Fibroblast of gingiva (primary cell): ENCODE measurements at places on chromosomes 13 and 19.

DNA sequence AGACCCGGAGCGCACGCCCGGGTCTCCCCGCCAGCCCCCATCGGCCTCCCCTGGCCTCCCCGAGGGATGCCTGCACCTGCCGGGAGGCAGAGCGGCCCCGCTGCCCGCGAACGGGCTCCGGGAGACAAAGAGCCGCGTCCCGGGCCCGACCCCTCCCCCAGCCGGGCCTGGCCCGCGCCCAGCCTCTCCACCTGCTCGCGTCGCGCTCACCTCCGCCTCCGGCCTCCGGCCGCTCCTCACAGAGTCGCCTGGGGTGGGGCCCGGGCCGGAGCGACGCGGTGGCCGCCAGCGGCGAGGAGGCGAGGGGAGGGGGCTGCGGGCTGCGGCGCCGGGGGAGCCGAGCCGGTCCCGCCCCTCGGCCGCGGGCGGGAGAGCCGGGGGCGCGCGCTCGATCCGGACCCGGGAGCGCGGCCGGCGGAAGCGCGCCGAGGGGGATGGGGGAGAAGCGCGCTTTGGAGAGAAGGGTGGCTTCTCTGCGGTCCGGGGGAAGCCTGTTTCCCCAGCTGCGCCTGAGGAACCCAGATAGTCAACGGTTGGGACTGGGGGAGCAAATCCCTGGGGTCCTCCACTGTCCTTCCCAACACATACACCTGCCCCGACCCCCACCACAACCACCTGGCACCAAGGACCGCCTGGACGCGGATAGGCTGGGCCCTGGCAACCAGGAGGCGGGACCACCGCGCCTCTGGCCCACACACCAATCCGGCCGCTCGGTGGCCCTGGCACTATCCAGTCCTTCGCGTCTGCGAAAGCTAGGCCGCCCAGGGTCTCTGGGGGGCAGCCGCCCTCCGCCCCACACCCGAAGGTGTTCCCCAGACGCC, at the start of gene PRR36:
PRR36 (minus strand) TSS at position 315 of the 821 bp plus-strand sequence. CDS start 701 bp downstream, outside the sequence.
- no peak for DNase-seq

DNA sequence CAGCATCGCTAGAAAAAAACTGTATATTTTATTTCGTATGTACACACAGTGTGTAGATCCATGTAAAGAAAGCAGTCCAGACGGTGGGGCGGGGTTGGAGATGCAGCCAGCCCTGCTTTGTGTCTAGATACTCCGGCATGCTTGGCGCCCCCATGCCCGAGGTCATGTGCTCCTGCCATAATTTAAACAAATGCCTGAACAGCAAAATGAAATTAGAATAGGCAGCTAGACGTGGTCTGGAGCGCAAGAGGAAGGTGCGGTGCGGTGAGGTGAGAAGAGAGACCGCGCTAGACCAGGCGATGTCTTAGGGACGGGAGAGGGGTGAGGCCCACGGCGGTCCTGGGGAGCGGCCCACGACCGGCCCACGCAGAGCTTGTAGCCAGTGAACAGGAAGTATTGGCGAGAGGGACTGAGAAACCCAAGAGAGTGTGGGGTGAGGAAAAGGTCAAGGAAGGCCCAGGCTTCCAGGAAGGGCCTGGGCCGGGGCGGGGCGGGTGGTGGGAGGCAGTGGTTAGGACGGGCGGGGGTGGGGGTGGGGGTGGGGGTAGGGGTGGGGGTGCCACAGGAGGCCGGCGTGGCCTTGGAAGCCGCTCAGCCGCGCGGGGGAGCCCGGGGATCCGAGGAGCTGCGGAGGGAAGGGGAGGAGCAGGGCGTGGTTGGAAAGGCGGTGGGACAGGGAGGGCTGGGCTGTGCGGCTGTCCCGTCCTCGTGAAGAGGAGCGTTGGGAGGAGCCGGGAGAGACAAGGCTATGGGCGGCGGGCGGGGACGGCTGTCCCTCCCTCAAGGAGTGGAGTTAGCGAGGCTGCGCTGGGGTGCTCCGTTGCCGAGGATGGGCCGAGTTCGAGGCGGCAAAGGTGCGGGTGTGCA, 254.7 kb upstream of the SGCG start:
- DNase-seq: no peak

GRCh38 chr19:3931041-3931440, 1.8 kb upstream of the NMRK2 start:
- DNase-seq: no peak

- no peak for DNase-seq
Measured at GRCh38 chr19:48297975-48298374, 27.4 kb upstream of the EMP3 start.

GRCh38 chr19:42471554-42472249, 29.0 kb upstream of the CXCL17 start:
- DNase-seq: peak; percentile 40

GRCh38 chr13:45021250-45021649, 31.9 kb downstream of the GPALPP1 start:
- DNase-seq: no peak

DNA sequence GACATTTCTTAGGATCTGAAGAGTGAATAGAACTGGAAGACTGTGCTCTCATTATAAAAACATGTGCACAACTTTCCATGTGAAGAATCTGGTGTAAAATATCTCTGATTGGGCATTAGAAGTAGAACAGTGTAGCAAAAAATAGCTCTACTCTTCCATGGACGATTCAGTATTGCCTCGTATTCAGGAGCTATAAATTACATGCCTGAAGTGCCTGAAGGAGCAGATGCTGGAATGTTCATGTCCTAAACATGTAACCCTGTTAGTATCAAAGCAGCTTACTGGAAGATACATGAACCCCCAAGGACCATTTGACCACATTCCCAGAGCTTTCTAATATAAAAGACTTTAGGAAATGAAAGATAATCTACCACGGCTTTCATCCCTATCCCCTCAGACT, 528.9 kb downstream of the DACH1 start:
- no peak for DNase-seq

DNA sequence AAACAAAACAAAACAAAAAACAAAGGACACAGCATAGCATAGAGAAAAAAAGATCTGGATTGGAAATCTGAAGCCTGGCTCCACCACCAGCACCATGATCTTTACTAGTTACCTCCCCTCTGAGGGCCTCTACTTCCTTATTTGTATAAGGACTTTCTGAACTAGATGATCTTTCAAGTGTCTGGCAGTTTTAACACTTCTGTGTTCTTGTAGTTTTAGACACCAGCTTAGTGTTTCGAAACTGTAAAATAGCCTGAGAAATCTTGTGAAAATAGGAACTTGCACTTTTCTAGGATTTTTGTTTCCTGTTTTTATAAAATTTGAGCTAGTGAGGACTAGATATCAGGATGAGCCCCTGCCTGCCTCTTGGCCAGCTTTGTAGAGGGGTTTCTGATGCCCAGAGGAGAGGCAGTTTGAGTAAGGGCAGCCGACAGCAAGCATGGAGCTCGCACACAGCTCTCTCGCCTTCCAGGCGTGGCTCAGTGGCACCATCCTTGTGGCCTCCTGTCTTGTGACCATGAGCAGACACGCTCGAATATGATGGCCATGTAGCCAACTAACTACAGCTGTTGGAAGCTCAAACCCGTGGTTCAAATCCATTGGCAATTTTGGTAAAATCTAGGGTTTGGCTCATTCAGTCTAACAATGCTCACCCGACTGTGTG, 319.0 kb downstream of the KCNRG start:
- DNase-seq: no peak

DNA sequence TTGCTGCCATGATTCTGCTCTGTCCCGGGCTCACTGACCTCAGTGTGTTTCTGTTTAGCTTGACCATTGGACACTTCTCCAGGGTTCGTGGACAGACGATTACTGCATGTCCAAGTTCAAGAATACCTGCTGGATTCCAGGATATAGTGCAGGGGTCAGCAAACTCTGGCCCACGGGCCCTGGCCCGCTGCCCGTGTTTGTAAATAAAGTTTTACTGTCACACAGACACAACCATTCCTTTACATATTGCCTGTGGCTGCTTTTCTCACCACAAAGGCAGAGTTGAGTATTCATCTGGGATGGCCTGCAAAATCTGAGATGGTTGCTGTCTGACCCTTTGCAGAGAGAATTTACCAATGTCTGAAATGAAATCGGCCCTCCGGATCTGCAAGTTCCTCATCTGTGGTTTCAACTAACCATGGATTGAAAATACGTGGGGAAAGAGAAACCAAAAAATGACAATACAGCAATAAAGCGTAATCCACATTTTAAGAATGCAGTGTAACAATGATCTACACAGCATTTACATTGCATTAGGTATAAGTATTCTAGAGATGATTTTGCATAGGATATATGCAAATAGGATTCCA, 25.9 kb upstream of the F2RL3 start:
- no peak for DNase-seq

DNA sequence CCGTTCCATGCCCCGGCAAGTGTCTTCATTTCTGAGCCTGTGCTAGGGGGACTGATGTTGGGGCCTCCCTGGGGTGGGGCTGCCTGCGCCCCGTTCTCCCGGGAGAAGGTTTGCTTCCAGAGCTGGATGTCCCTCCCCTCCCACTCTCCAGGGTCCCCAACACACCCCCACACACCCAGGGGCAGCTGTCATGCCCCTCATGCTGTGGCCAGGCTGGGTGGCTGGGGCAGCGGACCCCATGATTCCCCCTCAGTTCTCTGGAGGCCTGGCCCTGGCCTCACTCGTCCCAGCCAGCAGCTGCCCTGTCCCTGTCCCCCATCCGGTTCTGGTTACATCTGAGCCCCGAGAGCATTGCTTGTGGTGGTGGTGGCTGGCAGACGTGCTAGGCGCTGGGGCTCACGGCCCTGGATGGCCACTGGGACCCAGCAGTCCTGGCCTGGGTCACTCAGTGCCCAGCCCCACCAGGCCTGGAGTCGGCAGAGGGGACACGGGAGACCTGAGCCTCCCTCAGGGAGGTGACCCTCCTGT, 184.8 kb downstream of the KDM4B start:
- no peak for DNase-seq

DNA sequence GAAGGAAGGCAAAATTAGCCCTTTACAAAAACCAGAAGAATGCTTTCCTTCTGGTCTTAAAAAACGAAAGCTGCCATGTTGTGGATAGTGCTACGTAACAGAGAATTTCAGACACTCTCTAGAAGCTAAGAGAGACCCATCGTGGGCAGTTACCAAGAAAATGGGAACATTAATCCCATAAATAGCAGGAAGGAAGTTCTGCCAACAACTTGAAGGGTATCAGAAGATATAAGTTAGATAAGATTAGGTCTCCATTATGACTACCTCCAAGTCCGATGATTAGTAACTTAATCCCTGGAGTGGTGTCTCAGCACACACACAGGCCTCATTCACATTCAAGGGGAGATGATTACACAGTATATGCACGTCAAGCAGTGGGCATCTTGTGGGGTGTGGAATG, 115.7 kb upstream of the TRPC4 start:
- DNase-seq: no peak

DNA sequence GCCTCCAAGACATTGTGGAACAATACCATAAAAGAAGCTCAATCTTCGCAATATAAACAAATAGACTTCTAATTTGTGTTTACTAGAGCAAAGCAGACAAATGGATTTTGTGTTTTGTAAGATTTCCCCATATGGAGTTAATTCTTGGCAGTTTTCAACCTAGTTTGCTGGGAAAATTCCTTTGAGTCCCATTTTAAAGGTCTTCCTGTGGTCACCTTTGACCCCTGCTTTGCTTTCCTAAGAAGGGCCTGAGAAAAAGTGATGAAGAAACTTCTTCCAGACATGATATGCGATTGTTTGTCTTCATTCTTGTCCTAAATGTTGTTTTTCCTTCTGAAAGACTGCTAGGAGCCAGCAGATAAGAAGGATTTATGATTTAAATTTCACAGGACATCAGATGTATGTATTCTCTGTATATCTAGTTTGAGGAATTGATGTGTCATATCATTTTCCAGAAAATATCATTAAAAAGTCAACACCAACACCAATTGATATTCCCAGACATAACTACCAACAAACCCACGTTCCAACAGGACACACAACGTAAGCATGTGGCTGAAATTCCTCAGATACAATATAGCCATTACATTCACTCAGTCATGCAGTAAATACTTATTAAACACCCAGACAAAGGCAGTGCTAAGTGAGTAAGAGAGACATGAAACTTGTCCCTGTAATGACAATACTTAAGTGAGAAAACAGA, 276.4 kb downstream of the LHFPL6 start:
- DNase-seq: peak; percentile 81

DNA sequence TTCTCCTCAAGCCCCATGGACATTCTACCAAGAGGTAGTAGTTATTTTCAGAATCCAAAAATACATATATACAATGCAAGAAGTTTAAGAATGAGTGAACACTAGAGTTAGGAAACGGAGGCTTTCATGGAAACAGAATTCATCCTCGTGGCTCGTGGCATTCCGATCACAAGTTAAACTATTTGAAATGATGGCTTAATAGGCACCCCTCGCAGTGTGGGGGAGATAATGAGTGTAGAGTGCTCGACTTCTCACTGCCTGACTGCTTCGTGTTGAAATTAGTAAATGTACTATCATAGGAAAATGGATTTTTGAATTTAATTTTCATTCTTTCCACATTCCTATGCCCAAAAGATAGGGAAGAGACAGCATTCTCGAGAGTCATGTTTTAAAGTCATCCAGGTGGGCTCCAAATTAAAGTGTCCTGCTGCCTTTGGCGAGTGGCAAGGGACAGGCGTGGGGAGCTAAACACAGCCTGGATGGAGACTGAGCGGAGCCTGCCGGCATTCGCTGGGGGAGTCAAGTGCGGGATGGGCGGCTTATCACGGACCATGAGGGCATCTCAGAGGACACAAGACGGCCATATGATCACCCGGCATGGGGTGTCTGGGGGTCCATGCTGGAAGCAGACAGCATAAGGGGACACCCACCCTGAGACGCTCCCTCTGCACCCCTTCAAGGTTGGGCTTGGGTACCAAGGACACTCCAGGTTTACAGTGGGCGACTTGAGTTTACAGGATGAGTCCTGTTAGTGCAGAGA, 165.2 kb downstream of the TEX29 start:
- no peak for DNase-seq

DNA sequence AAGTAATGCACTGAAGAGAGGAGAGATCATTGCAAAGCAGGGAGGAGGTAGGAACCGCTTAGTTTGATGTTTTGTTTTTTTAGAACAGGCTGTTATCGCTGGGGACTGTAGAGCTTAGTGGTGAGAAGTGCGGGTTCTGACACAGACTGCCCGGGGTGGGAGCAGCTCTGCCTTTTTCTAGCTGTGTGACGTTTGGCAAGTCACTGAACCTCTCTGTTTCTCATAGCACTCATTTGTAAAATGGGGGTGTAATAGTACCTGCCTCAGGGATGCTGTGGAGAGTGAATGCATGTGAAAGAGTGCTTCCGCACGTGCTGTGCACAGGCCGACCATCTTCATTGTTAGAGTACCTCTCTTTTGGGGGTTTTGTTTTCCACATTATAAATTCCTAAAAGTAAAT, 19.3 kb downstream of the PRAM1 start:
- DNase-seq: no peak

GRCh38 chr19:17441241-17442021, 7.0 kb downstream of the TMEM221 start:
- DNase-seq: no peak
